ENCODE measurements at places on chromosomes 1 and 21. TPM values are rescaled to one million over a fixed set of nuclear protein-coding genes. Genes with fewer than 3 reads are reported as not detected.

- DNase-seq, result no peak
- H3K4me1 ChIP-seq, result peaks cover 20% of the 10 kb centered on the region
- peaks cover 49% of the 10 kb centered on the region for H3K36me3 ChIP-seq
- no peaks in the 10 kb centered on the region for H3K27me3 ChIP-seq
Observed at GRCh38 chr21:44850208-44850800, 23.2 kb downstream of the PTTG1IP start.

GRCh38 chr1:63730211-63730610 is 43.6 kb upstream of the ROR1 start:
- no peaks in the 10 kb centered on the region for H3K36me3 ChIP-seq
- peak; percentile 6 for DNase-seq
- H3K4me1 ChIP-seq, result peaks cover 15% of the 10 kb centered on the region
- H3K27me3 ChIP-seq, result no peaks in the 10 kb centered on the region
- peak overlapping the region; percentile 44 for H3K27ac ChIP-seq
- H3K4me3 ChIP-seq, result no peak overlapping the region

DNA sequence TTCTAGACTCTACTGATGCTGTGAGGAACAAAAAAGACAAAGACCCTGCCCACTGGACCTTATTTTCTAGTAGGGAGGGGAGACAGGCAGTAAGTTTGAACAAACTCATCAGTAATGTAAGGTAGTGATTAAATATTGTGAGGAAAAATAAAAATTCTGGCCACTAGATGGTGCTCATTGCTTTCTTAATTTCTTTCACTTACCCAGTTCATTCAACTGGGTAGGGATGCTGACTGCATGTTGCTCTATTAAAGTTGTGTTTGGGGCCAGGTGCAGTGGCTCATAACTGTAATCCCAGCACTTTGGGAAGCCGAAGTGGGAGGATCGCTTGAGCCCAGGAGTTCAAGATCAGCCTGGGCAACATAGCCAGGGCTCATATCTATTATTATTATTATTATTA is 6.3 kb upstream of the KYAT3 start:
- no peak for DNase-seq
- no peaks in the 10 kb centered on the region for H3K36me3 ChIP-seq
- H3K4me3 ChIP-seq, result no peak overlapping the region
- peaks cover 3% of the 10 kb centered on the region for H3K4me1 ChIP-seq

The L1TD1 gene
- total RNA-seq, result not detected

The SYT6 gene
- not detected for total RNA-seq

The FBXO2 gene
- total RNA-seq, result 27.3 TPM

Measured in vagina (tissue), 2 donors.